ENCODE measurements at places on chromosomes 6 and 20.

- DNase-seq, result no peak
Measured at GRCh38 chr6:159118924-159119323, 50.3 kb upstream of the FNDC1 start.

- no peak for DNase-seq
Measured at GRCh38 chr6:158591134-158591809, 31.4 kb downstream of the TMEM181 start.

- DNase-seq, result peak; percentile 7
Measured at GRCh38 chr20:18585134-18585533, 2.7 kb upstream of the DTD1 start.

DNA sequence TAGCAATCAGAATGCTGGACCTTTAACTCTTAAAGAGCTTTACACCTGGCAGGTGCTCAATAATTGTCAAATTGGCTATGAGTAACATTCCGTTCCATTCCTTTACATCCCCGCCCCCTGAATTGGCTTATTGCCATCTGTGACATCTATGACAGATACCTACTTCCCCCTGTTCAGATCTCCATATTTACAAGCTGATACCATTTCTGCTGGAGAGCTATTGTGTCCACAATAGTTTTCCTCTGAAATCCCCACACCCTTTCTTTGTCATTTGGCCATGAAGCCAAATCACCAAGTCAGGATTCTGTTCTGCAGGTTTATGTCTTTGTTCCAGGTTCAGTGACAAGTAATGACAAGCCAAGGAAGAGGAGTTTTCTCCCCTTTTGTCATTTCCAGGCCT is 3.2 kb downstream of the CDH26 start:
- DNase-seq, result no peak

GRCh38 chr6:24982231-24982630 is 46.5 kb upstream of the RIPOR2 start:
- no peak for DNase-seq

- no peak for DNase-seq
Measured at GRCh38 chr20:59673998-59674445, 69.7 kb downstream of the PHACTR3 start.

DNA sequence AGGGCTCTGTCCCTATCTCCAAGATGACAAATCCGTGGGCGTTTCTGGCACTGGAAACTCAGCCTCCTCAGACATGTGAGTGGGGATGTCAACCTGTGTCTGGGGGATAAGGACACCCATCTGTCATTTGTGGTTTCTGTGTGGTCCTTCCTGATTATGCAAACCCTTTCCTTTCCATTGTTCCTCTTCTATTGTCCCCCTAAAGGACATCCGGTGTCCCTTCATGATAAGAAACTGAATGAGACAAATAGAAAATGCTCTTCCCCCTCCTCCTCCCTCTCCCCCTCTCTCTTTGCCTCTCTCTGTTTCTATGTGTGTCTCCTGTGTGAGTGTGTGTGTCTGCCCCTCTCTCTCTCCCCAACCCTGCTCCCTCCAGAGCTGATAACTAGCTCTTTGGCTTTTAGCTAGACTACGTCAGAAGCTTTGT is 11.5 kb upstream of the GLP1R start:
- no peak for DNase-seq

- no peak for DNase-seq
Measured at GRCh38 chr6:73585566-73586415, 65.0 kb upstream of the EEF1A1 start.

DNA sequence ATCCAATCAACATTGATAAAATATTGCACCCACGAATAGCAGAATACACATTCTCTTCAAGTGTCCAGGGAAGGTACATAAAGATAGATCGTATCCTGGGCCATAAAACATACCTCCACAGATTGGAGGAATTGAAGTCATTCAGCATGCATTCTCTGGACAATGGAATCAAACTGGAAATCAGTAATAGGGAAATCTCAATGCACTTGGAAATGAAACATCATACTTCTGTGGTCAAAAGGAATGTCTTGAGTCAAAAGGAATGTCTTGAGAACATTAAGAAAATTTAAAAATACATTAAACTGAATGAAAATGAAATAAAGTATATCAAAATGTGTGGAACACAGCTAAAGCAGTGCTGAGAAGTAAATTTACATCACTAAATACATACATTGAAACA is 138.8 kb downstream of the TFAP2A start:
- DNase-seq, result no peak
